ENCODE measurements at places on chromosomes 5 and 9.

GRCh38 chr5:87581661-87582060 lies 168.9 kb upstream of the CCNH start:
- no peak for DNase-seq

DNA sequence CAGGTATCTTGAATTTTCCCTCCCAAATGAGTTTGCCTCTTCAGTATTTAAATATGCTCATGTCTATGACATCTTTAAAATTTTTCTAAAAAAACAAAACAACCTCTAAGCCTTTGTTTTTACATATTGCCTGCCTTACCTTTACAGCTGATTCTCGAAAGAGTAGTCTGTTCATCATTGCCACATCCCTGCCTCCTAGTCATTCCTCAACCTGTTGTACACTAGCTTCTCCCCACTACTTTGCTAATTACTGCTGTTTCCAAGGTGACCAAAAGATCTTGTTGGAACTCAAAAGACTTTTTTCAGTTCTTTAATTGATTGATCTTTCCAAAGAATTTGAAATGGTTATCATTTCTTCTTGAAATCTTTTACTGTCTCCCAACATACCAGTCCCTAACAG lies 1.9 kb upstream of the NADK2 start:
- no peak for DNase-seq

GRCh38 chr5:79025054-79025472 lies 40.0 kb upstream of the ARSB start:
- no peak for DNase-seq

GRCh38 chr5:81948349-81948748 lies 23.5 kb upstream of the ATG10 start:
- no peak for DNase-seq

DNA sequence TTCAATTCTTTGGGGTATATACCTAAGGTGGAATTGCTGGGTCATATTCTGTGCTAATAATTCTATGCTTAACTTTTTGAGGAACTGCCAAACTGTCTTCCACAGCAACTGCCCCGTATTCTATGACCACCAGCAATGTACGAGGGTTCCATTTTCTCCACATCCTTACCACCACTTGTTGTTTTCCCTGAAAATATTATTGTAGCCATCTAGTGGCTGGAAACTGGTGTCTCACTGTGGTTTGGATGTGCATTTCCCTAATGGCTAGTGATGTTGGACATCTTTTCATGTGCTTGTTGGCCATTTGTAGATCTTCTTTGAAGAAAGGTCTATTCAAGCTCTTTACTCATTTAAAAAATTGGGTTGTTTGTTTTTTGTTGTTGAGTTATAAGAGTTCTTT lies 30.7 kb downstream of the MSX2 start:
- DNase-seq: no peak

DNA sequence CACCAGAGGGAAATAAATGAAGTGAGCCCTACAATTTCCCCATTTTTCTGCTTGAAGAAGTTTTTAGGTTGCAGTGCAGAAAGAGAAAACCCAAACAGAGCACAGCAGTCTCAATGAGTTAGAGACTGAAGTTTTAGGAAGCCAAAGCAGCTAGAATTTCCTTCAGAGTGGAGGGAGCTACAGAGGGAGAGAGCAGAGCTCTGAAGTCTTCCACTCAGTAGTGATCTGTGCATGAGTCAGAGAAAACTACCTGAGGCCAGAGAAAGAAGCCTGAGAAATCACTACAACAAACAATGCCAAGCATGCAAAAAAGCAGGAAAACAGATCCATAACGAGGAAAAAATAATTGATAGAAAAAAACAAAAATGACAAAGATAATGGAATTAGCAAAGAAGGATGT lies 17.9 kb upstream of the NDUFB6 start:
- no peak for DNase-seq

- no peak for DNase-seq
Measured at GRCh38 chr5:108093186-108093585, 288.7 kb downstream of the FBXL17 start.

DNA sequence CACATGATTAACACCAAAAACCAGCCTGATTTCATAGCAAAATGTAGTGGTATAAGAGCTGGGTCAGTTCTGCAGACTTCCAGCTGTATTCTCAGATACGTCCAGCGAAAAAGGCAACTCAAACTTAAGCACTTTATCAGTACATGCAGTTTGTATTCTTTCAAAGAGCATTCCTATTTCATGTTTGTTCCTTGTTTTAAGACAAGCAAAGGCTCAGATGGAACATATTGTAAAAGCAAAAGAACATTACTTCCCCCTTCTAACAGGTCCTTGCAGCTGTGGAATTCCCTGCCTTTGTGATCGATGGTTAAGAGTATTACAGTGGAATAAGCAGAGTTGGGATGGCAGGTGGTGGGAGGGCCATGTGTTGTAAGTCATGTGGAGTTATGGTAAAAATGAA lies 86.3 kb upstream of the GRHPR start:
- DNase-seq: no peak

DNA sequence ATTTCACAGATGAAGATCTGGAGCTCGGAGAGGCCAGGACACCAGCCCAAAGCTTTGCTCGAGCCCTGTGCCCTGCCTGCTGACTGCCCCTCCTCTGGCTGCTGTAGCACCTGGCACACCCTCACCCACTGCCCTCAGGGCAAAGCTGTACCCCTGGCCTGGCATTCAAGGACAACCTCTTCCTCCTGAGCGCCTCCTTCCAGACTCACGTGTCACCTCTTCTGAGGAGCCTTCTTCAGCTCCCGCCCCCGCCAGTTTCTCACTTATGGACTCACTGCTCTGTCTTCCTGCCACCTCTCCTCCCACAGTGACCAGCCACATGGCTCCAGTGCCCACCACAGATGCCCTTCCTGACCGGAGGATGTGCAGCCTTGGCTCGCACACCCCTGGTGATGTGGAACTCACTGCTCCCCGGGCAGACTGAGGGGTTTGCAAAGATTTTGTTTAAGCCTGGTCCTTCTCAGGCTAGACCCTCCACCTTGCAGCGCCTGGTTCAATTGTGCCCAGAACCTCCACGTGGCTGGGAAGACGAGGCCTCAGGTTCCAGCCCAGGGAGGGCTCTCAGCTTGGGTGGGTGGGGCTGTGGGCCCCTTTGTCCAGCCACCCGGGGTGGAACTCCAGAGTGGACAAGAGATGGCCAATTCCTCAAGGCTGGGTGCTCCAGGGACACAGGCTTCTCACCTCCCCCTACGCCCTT lies 46.6 kb upstream of the PHYKPL start:
- DNase-seq: no peak

GRCh38 chr9:86352440-86353077 lies 1.7 kb downstream of the TUT7 start:
- no peak for DNase-seq

DNA sequence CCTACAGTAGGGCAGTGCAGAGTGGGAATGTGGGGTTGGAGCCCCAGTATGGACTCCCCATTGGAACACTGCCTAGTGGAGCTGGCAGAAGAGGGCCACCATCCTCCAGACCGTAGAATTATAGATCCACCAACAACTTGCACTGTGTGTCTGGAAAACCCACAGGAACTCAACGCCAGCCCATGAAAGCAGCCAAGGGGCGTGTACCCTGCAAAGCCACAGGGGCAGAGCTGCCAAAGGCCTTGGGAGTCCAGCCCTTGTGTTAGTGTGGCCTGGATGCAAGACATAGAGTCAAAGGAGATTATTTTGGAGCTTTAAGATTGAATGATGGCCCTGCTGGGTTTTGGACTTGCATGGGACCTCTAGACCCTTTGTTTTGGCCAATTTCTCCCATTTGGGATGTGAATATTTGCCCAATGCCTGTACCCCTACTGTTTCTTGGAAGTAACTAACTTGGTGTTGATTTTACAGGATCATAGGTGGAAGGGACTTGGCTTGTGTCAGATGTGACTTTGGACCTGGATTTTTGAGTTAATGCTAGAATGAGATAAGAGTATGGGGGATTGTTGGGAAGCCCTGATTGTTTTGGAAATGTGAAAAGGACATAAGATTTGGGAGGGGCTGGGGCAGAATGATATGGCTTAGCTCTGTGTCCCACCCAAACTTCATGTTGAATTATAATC lies 266.8 kb downstream of the SEMA5A start:
- DNase-seq: no peak

- DNase-seq: no peak
Measured at GRCh38 chr5:139569270-139569955, 8.3 kb downstream of the UBE2D2 start.

DNA sequence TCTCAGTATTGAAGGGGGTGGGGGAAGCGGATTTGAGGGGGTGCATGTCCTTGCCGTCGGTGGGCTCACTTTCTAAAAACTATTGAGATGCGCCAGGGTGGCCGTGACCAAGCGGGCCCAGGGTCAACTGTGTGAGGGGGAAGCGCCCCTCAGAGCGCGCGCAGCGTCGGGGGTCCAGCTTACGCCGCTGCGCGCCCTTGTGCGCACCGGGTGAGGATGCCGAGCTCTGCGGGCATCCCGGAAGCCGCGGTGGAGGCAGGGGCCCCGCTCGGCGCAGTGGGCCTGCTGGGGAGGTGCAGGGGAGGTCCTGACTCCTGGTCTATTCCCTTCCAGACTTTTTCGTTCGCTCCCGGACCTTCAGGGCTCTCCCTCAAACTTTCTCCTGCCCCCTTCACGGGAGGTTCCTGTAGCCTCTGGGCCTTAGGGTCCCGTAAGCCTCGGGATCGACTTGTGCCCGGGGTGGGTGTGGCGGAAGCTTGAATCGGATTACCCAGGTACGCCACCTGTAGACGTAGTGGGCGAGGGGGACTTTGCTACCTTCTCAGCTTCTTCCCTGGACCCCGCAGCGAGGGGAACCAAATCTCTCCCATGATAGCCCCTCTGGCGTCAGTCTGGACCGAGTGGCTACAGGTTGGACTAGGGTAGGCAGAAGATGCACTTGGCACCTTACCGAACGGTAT lies 2.5 kb upstream of the PRDM6 start:
- no peak for DNase-seq

DNA sequence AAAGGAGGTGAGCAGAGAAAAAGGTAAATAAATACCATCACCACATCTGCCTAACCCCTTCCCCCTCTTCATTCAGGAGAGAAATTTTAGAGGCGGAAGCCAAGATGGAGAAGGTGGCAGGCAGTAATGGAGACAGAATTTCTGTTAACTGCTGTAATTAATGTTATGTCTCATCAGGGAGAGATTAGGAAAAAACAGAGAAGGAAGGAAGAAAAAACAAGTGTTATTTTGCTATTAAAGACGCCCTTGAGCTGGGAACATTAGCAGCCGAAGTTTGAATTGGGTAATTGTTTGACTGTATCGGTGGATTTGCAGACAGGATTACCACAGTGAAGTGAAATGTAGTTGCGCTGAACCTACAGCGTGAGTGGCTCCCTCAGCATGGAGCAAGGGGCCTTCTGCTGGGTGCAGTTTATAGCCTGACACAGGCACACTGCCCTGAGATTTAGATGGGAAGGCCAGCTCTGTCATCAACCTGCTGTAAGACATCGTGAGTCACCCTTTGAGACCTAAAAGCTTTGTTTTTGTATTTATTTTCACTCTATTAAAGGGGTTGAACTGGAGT lies 136.3 kb downstream of the ASTN2 start:
- DNase-seq: no peak

- no peak for DNase-seq
Measured at GRCh38 chr9:138052635-138053320, 175.2 kb downstream of the CACNA1B start.

GRCh38 chr5:162323466-162323865 lies 255.9 kb downstream of the GABRG2 start:
- DNase-seq: no peak

GRCh38 chr9:133873461-133873891 lies 118.6 kb downstream of the VAV2 start:
- no peak for DNase-seq
